ENCODE measurements at places on chromosomes 12 and 14.

DNA sequence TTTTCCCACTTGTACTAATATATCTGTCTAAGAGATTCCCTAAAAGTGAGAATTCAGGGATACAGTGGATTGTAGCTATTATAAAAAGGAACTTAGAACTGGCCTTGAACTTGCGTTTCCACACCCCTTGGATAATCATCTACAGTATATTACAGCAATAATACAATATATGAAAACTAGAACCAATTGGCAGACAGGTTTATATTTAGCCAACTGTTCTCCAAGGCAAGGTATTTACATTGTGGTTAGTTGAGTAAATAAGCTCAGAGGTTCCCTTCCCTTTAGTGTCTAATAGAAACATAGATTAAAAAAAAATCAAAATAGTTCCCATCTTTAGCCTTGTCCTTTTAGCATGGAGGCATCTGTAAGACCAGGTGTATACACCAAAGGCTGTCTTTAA lies 42.1 kb downstream of the LIMA1 start:
- no peak for DNase-seq

DNA sequence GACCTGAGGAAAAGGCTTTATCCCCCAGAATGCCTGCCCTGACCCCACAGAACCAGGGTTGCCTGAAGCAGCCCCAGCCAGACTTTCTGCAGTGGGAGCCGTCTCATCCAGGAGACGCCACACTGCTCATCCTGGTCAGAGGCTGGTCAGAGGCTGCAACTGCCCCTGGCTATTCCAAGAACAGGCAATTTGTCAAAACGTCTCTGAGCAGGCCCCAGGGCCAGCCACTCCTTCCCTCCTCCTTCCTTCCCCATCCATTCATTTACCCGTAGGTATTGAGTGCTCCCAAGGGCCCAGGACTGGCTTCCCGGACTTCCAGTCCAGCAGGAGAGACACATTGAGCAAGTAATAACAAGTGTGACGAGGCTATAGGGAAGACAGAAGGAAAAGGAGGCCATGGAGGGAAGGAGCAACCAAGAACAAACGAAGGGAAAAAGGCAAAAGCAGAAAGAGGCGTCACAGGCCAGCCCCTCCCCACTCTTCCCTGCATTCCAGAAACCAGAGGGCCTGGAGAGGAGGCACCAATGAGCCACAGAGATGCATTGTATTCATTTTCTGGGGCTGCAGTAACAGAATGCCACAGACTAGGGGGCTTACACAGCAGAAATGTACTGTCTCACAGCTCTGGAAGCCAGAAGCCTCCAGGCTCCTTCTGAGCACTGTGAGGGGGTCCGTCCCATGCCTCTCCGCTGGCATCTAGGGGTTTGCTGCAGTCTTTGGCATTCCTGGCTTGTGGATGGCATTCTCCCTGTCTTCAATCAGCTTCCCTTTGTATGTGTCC lies 21.0 kb upstream of the CD9 start:
- DNase-seq = no peak

DNA sequence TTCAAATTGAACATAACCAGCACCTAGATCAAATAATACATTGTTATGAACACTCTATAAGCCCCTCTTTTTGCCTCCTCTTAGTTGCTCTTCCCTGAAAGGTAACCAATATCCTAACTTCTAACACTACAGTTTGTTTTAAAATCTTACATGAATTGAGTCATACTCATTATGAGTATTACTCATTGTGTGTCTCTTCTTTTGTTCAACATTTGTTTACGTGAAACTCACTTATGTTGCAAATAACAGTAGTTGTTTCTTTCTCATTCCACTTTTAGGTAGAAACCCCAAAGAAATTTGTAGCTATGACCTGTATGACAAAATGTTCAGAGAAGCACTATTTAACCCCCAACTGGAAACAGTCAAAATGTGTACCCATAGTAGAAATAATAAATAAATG lies 6.6 kb downstream of the LRRC9 start:
- DNase-seq = no peak

GRCh38 chr12:71581206-71581605 lies 82.4 kb downstream of the ZFC3H1 start:
- no peak for DNase-seq

DNA sequence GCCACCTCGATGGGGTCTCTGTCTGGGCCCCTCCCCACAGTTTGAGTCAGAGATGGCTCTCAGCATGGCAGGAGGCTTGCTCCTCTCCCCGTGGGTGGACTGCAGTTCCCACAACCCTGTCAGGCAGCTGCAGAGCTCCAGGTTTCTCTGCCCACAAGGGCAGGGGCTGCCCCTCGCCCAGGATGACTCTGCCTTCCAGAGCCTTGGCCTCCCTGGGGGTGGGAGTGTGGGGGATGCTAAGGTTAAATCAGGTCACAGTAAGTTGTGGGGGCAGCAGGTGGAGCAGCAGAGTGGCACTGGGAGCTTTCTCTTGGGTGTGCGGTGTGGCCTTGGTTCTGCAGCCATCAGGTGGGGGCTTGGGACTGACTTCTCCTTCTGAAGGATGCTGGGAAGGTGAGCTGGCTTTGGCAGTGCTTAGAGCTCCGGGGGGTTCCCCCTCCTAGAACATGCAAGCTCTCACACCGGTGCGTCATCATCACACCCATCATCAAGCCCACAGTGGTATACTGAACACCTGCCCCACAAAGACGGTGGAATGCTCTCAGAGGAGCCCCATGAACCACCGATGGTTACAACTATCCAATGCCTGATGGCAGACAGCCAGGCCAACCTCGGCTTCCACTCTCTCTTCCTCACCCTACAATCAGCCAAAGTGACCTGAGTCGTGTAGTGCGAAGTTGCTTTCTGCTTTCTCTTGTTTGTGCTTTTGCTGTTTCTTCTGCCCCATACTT lies 39.7 kb downstream of the ERH start:
- peak; percentile 42 for DNase-seq

DNA sequence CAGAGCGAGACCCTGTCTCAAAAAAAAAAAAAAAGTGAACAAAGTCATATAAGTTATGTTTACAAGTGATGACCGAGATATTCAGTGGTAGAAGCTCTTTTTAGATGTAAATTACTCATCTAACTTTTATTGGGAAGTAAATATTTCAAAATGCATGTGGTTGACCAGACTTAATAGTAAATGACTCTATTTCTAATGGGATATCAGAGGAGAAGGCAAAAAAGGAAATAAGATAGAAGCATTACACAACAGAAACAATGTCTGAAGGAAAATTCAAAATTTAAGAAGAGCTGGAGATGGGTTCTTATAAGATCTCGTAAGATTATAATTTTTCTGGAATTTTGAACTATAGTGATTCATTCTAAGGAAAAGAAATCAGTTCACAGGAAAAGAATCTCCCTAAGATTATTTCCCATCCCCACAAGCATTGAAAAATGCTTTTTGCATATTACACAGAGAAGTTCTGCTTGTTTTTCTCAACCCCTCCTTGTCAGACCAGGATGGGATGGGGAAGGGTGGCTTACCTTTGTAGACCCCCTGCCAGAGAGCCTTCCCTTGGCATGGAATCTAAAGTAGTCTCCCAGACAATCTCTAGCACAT lies 63.1 kb upstream of the STK38L start:
- DNase-seq = no peak

All from stimulated activated CD4-positive, alpha-beta T cell treated with anti-CD3 and anti-CD28 coated beads, Interleukin-2, amount 100 ng/mL, for 24 hours (primary cell).